ENCODE measurements at places on chromosomes 7 and 10.

DNA sequence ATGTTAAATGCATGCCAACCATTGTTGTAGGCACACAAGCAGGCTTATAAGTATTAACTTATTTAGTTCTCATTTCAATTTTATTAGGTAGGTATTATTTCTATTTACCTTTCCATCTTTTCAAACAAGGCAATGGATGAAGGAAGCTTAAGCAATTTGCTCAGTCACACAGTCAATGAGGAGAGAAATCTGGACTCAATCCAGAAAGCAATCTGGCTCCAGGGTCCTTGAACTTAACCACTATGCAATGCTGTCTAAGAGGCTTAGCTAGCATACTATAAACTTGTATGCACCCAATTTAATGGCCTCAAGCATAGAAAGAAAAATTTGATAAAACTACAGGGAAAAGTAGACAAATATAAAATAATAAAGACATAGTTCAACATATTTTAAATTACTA, 88.6 kb downstream of the VWDE start:
- DNase-seq = no peak

GRCh38 chr10:97024168-97025073, 161.3 kb downstream of the SLIT1 start:
- no peak for DNase-seq

DNA sequence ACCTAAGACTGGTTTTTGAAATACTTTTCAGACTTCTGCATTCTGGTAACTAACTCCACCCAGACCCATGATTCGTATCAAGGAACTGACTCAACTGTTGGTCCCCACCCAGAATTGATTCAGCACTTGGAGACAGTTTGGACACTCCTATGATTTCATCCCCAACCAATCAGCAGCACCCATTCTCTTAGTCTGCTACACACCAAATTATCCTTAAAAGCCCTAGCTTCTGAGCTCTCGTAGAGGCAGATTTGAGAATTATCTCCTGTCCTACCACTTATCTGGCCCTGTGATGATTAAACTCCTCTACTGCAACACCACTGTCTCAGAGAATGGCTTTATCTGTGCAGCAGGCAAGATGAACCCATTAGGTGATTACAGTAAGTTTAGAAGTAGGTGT, 7.7 kb upstream of the GSTO1 start:
- DNase-seq = no peak

DNA sequence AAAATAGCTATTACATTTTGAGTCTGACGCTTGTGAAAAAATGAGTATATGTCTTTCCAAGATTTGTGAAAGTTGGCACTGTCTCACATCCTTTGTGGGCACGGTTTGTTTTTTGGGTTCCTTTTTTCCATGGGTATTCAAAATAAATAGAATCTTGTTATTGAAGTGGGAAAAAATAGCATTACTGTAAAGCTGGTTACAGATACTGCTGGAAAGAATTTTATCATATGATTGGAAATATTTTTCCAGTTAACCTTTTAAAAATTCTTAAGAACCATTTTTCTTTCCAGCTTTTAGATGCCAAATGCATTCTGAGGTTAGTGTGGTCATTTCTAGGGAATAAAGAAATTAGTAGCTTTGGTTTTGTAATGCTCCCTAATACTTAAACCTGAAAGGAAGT, 11.4 kb downstream of the NET1 start:
- no peak for DNase-seq

DNA sequence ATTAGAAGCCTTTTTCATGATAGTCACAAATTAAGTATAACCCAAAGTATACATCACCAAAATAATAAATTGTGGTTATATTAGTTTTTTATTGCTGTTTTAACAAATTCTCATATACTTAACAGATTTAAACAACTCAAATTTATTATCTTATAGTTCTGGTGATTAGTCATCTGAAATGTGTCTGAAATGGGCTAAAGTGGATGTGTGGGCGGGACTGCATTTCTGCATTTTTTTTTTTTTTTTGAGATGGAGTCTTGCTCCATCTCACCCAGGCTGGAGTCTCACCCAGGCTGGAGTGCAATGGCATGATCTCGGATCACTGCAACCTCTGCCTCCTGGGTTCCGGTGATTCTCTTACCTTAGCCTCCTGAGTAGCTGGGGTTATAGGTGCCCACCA, 891.5 kb upstream of the CELF2 start:
- no peak for DNase-seq

- DNase-seq = peak; percentile 20
Measured at GRCh38 chr7:99949645-99950228, 20.3 kb upstream of the GJC3 start.

- no peak for DNase-seq
Measured at GRCh38 chr10:24930427-24930826, 22.0 kb downstream of the PRTFDC1 start.

- no peak for DNase-seq
Measured at GRCh38 chr10:69574571-69574978, 1.4 kb upstream of the NEUROG3 start.

GRCh38 chr7:35849158-35849831, 48.4 kb downstream of the SEPTIN7 start:
- DNase-seq = no peak

DNA sequence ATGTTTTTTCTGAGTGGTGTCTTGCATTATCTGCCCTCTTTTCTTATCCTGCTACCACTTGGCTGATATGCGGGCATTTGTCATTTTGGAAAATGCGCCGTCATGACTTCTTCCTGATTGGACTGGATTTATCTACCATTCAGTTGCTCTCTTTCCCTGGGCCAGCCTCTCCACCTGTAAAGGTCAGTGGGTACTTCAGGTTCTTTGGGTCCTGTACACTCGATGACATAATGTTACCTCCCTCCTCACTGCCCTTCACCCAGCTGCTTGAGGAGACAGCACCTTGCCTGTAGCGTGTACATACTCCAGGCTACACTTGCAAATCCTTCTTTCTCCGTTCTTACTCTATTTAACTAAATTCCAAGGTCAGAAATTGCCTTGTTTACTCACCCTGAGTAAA, 83.7 kb downstream of the RBM33 start:
- DNase-seq = no peak

DNA sequence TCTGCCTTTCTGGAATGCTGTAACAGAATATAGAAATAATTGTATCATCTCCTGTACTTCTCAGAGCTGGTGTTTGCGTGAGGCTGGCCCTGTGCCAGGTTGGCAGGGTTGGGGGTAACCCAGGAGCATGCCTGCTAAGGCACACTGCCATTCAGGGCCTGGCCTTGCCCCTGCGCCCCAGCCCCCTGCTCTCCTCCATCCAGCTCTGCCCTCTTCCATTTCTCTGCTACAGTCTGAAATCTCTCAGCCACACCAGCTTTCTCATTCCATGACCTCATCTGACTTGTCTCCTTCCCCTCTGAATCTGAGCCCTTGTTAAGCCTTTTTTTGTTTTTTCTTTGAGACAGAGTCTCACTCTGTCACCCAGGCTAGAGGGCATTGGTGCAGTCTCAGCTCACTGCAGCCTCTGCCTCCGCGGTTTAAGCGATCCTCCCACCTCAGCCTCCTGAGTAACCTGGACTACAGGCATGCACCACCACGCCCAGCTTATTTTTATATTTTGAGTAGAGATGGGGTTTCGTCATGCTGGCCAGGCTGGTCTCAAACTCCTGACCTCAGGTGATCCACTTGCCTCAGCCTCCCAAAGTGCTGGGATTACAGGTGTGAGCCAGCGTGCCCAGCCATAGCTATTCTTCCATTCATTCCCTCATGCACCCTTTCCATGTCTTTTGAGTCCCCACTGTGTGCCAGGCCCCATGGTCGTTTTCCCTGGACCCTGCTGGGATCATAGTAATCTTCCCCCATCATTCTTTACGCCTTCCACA, 206.8 kb downstream of the CUX1 start:
- DNase-seq = no peak

- no peak for DNase-seq
Measured at GRCh38 chr7:79785556-79785955, 332.1 kb upstream of the MAGI2 start.

GRCh38 chr7:111259991-111260390, 169.1 kb downstream of the LRRN3 start:
- no peak for DNase-seq

GRCh38 chr7:116530107-116530820, 5.4 kb downstream of the CAV1 start:
- DNase-seq = no peak

DNA sequence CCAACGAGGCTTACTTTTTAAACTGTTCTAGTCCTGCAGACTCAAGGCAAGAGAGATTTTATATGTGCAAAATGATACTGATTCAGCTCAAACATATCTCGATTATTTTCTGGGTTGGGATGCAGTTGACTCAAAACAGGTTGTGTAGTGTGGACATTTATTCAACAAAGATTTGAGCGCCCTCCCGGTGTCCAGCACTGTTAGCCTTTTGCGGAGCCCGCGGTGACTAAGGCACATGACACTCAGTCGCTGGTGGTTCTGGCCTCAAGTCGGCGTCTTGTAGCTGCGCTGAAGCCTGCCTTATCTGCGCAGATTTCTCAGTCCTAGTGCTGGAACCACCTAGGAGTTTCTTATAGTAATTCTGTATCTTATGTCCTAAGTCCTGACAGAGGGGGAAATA, 938 bp upstream of the CADPS2 start:
- no peak for DNase-seq

DNA sequence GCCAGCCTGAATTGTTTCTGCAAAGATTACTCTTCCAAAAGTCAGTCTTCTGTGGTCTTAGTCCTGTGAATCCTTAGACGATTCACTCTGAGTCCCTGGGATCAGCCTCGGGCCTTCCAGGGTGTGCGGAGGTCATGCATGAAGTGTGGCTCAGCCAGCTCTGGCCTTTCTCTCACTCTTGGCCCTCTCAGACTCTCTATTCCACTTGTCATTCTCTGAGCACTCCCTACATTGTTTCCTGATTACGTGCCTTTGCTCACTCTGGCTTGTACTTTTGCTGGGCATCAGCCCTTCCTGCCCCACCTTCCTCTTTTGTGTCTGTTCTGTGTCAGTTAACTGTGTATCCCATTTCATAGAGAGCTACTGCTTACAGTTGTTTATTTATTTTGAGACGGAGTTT, 36.0 kb downstream of the CCNY start:
- DNase-seq = no peak

- no peak for DNase-seq
Measured at GRCh38 chr10:104049504-104050250, 36.0 kb downstream of the COL17A1 start.

- no peak for DNase-seq
Measured at GRCh38 chr10:76257816-76258215, 826.4 kb downstream of the LRMDA start.

- no peak for DNase-seq
Measured at GRCh38 chr10:3398825-3399646, 226.5 kb upstream of the PITRM1 start.

DNA sequence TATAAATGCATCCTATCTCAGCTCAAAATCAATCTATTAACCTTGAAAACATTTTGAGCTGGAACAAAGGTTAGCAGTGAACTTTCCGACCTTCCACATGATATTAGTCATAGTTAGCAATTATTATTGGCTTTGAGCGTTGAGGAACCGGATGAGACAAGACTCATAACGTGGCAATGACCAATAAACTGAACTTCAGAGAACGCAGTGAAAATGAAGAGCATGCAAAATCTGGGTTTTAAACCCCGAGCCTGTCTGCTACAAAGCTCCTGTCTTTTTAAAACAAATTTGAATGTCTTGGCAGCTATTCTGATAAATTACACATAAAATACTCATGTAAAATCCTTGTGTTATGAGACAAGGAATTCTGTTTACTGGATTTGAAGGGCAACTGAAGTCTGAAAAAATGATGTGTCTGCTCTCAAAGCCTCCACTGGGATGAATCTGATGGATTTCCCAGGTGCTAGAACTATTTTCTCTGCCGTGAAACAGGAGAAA, 74.7 kb upstream of the ITGB1 start:
- no peak for DNase-seq

DNA sequence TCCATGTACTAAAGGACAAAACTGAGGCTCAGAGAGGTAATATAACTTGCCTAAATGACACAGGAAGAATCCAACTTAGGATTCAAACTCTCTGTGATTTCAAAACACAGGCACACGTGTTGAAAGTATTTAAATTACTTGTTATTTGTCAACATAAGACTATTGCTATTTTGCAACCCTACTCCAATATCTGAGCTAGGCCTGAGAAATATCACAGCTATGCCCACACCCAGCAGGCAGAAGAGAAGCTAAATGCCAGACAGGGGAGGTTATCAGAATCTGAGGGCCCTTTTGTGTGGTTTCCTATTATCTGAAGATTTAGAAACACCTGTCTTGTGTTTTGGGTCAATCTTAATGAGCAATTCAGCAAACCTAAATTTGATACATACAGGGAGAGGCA, 204.3 kb downstream of the ANK3 start:
- DNase-seq = no peak

- DNase-seq = no peak
Measured at GRCh38 chr7:24039991-24040624, 243.9 kb upstream of the NPY start.

- DNase-seq = no peak
Measured at GRCh38 chr10:6868036-6868725, 288.1 kb upstream of the PRKCQ start.

DNA sequence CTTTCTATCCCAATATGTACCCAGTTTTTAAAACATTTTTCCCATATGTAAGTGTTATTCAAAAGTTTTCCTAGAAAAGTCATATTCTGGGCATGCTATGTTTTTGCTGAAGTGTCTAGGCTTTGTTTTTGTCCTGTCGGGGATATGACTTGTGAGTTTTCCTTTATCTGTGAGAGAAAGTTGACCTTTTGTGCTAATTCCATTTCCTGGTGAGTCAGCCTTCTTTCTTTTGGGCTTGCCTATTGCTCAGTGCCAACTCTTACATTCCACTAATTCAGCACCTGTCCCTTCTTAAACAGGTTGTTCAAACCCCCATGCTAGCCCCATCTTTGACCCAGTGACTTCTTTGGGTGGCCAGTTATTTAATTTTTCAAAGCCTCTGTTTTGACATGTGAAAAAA, 146.2 kb downstream of the AHR start:
- DNase-seq = no peak

GRCh38 chr7:92731335-92732063, 104.9 kb downstream of the CDK6 start:
- DNase-seq = no peak

DNA sequence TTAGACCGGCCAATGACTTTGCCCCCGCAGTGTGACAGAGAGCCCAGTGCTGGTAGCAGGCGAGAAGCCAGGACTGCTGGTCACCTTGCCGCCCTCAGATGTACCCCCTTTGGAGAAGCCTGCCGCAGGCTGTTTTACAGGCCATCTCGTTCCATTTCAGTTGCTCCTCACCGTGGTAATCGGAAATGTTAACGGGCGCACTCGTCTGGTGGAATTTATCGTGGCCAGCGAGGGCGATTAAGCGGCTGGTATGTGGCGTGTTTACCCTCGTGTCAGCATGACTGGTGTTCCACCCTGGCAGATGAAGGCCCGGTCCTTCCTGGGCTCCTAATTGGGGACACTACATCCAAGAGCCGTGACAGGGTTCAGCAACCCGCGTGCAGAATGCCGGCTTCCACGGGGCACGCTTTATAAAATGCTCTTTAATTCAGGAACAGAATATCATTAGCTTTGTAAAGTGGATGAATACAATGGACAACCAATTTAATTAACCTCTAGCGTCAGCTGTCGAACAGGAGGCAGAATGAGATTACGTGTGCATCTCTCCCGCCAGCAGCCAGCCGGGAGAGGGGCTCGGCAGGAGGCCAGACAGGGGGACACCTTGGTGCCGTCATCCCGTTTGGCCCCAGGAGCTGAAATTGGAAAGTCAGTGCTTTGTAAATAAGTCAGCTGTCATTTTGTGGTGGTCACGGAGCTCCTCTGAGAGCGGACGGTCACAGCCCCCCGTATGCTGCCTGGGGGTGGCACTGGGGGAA, 108.3 kb downstream of the NKX6-2 start:
- DNase-seq = no peak
